ENCODE measurements at places on chromosomes 5 and 9.

GRCh38 chr9:32441678-32442077 is 57.2 kb downstream of the ACO1 start:
- DNase-seq = no peak

- DNase-seq = no peak
These were observed 7.0 kb upstream of the AK1 start for GRCh38 chr9:127884427-127884911.

- no peak for DNase-seq
These were observed 2.1 kb downstream of the SLC12A7 start for GRCh38 chr5:1109542-1110306.

GRCh38 chr5:134965271-134965825 is 2.4 kb upstream of the CATSPER3 start:
- DNase-seq = no peak

DNA sequence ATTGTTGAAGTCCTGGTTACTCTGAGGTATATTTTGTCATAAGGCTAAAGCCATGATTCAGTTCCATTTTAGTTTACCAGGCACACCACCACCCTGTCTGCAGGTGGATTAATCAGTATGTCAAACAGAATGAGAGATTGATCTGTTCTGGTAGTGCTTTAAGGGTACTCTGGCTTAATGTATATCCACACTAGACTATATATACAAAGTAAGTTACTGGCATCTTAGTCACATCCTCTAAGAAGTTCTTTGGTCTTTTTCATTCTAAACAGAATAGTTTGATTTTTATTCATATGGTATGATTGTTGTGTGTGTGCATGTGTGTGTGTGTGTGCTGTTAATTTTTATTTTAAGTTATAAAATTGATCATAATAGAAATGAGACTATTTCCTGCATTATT is 61.8 kb downstream of the RAB24 start:
- DNase-seq = no peak

- DNase-seq = no peak
These were observed 79.9 kb upstream of the ANKRD55 start for GRCh38 chr5:56313004-56313531.

DNA sequence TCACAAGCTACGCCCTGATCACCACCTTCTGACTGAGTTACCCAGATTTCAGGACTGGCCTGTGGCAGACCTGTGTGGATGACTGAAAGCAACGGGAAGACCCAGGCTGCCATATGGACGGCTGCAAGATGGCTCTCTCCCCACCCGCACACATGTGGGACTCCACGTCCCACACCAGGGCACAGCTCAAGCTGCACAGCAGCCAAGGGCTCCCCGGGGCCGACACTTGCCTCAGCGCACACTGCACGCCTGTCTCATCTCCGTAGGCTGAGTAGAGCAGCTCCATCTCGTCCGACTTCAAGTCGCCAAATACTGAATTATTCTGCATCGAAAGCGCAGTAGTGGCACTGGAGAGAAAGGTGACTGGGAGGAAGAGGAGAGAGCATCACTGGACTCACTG is 14.5 kb downstream of the BRD9 start:
- no peak for DNase-seq

DNA sequence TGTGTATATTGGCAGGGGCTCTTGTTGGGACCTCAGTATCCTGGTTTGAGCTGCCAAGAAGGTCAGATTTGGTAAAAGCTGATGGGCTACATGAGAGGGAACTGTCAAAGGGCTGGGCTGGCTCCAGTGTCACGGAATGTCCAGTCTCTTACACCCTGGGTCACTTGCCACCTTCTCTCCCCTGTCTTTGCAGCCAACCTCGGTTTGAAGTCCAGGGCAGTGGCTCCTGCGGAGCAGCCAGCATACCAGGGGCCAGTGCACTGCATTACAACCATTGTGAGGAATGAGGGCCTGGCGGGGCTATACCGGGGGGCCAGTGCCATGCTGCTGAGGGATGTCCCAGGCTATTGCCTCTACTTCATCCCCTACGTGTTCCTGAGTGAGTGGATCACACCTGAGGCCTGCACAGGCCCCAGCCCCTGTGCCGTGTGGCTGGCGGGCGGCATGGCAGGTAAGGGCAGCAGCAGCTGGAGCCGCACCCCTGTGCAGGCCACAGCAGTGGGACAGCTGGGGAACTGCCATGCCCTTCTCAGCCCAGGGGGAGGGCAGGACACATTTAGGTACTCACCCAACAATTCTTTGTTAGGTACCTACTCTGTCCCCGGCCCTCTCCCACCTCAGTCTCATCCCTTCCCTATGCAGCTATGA is 24.2 kb downstream of the IL9 start:
- no peak for DNase-seq

DNA sequence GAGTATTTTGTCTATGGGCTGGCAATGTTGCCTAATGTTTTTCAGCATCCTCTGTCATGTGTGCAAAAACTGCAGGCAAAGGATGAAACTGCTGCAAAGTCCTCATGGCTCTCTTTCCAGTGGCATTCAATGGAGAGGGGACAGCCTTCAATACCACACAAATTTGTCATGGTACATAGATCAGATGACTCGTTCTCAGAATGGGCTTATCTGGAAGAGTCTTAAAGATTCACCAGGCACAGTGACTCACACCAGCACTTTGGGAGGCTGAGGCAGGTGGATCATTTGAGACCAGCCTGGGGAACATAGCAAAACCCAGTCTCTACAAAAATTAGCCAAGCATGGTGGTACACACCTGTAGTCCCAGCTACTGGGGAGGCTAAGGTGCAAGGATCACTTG is 5.3 kb downstream of the CDKN2AIPNL start:
- peak; percentile 22 for DNase-seq

DNA sequence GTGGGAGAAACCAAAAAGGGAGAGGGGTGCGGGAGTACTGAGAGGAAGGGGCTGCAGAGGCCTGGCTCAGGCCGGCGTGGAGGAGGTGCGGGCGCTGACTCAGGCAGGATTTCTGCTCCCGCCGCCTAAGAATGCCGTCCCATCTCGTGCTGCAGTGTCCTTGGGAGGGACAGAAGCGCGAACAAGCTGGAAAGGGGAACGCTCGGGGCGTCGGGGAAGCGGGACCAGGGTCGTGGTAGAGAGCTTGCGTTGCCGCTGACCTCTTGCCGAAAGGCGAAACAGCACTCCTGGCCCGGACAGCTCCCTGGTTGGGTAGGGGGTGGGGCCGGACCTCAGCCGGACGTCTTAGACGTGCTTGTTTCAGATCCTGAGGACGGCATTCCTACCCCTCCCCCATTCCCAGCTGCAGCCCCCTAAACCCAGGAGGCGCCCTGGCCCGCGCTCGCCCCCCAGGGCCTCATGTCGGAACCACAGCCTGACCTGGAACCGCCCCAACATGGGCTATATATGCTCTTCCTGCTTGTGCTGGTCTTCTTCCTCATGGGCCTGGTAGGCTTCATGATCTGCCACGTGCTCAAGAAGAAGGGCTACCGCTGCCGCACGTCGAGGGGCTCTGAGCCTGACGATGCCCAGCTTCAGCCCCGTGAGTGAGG is 1.1 kb downstream of the RELL2 start:
- peak; percentile 48 for DNase-seq

DNA sequence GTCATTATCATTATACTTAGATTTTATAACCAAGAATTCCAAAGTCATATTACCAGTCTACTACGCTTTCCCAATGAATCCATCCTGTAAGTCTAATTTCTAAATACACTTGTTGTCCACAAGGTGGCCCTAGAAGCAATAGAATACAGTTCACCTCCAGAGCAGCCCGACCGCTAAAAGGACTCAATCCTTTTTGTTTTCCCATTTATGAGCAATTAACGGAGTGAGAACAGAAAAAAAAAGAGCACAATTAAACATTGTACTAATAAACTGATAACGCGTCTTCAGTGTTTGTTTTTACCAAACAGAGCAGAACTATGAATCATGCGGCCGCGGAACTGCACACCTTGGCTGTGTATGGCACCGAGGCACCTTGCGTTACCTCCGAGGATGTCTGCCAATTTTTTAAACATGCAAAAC is 160.7 kb upstream of the DAPK1 start:
- peak; percentile 80 for DNase-seq

GRCh38 chr5:81363093-81363871 is 30.7 kb downstream of the ACOT12 start:
- no peak for DNase-seq

DNA sequence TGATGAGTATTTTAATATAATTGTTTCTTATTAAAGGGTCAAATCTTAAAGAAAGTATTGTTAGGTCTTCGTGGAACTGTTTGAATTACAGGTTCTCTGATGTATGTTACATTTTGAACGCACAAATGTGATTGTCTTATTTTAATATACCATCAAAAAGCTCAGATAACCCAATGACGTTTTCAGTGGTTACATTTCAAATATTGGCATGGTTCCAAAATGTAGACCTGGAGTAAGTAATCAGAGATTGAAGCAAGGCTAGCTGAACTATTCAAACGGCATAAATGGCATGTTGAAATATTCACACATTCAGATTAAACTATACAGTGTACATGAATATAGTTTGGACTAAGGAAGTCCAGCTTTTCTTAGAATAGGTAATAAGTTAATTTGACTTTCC is 281.7 kb upstream of the EFNA5 start:
- DNase-seq = no peak

DNA sequence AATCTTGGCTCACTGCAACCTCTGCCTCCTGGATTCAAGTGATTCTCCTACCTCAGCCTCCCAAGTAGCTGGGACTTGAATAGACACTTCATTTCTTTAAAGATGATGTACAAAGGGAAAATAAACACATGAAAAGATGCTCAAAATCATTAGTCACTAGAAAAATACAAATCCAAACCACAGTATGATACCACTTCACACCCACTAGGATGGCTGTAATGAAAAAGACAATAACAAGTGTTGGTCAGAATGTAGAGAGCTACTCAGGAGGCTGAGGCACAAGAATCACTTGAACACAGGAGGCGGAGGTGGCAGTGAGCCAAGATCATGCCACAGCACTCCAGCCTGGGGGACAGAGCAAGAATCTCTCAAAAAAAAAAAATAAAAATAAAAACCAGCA is 13.0 kb downstream of the F2RL2 start:
- no peak for DNase-seq

DNA sequence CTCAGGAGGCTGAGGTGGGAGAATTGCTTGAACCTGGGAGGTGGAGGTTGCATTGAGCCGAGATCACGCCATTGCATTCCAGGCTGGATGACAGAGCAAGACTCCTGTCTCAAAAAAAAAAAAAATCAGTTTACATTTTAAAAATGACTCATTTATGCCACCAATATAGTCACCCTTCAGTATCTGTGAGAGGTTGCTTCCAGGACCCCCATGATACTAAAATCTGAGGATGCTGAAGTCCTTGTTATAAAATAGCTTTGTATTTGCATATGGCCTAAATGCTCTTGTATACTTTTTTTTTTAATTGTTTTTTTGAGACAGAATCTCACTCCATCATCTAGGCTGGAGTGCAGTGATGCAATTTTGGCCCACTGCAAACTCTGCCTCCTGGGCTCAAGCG is 5.8 kb downstream of the OCLN start:
- no peak for DNase-seq

- no peak for DNase-seq
These were observed 112.8 kb upstream of the PTCH1 start for GRCh38 chr9:95629585-95629984.

DNA sequence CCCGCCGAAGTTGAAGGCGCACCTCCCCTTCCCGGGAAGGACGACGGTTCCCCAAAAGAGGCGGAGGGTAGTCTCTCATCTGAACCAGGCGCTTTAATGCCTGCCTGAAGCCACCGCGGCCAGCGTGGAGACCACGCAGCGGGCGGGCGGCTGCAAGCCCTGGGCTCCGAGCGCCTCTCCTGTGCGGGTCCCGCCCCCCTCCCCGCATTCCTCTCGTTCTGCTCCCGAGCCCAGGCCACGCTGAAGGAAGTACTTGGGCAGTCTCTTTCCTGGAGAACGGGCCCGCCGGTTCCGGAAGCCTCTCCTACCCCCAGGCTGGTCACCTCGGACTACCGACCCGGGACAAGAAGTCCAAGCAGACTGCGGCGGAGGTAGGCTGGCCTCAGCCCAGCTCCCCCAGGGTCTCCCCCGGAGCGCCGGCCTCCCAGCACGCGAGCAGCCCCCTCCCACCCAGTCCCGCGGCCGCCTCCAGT is 571 bp downstream of the PPIC start:
- peak; percentile 35 for DNase-seq

GRCh38 chr9:100714372-100715099 is 136.7 kb downstream of the CAVIN4 start:
- DNase-seq = peak; percentile 49

Data from fibroblast of skin of right quadriceps (primary cell).